ENCODE measurements at places on chromosomes 2 and 18.
A peak's percentile ranks its signal among the peaks of the same experiment; 100 is the strongest.

DNA sequence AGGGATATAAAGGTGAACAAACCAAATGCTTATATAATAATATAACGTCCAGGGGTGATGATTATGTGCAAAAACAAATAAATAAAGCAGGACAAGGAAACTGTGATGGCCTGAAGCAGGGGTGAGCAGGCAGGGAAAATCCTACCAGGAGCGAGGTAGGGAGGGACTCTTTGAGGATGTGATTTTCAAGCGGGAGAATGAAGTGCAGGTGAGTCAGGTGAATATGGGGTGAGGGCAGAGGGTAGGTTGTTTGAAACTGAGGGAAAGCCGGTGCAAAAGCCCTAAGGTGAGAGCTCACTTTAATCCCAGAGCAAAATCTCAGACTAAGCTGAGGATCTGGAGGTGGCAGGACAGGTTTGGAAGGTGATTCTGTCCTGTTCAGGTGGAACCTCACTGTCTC, 40.7 kb downstream of the CYP26B1 start:
- no peak for DNase-seq

GRCh38 chr2:87996570-87996969, 19.8 kb downstream of the RNU2-63P start:
- no peak for DNase-seq

DNA sequence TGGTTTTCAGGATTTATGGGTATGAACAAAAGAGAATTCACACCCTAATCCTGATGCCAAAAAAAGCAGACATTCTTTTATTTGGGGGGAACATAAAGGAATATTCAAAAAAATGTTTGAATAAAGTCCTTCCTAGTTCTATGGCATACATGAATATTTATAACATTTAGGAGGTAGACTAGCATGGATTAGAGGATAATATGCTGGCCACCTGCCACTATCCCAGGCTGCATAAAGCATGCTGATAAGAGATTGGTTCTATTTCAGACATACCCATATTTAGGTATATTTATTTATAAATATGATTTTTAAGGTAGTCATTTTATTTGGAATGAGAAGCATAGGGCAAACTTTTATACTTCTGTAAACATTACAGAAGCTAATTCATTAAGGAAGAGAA, 34.9 kb upstream of the MAP3K20 start:
- no peak for DNase-seq

GRCh38 chr18:80147418-80148325, 38.6 kb downstream of the ADNP2 start:
- peak; percentile 90 for DNase-seq

DNA sequence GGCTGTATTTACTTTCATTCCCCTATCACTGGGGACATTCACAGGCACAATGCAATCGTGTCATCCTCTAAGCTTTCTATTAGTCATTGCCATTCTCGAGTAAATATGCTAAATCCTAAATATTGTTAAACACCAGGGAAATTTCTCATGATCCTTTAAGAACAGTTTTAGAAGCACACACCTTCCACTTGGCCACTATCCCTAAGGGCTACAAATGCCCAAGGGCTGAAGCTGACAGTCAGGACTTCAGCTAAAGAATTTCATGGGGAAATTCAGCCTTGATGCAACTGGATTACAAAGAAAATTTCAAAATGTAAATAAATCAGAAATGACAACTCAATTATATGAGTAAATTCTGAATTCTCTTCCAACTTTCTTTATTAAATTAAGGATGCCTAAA, 163.1 kb upstream of the PID1 start:
- DNase-seq, result no peak

GRCh38 chr18:50707855-50708469, 111.9 kb downstream of the MRO start:
- DNase-seq, result no peak

- DNase-seq, result no peak
These were observed 189.4 kb upstream of the GLI2 start for GRCh38 chr2:120546048-120546864.

GRCh38 chr2:67260343-67261277, 136.5 kb upstream of the ETAA1 start:
- no peak for DNase-seq

DNA sequence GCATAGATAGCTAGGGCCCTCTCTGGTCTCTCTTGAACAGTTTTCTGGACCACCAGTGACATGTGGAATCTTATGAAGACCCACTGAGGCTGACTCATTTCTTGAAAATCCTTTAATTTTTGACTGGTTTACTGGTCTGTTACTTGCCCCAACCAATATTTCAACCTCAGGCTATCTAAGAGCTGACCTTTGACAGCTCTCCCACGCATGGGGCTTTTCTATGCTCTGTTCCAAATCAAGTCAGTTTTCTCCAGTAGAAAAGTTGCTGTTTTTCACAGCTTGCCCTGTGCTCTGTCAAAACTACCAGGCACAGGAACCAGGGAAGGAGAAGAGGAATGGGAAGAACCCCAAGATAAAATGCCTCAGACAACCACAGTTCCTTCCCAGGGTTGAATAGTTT, 46.0 kb upstream of the MTIF2 start:
- DNase-seq, result no peak

DNA sequence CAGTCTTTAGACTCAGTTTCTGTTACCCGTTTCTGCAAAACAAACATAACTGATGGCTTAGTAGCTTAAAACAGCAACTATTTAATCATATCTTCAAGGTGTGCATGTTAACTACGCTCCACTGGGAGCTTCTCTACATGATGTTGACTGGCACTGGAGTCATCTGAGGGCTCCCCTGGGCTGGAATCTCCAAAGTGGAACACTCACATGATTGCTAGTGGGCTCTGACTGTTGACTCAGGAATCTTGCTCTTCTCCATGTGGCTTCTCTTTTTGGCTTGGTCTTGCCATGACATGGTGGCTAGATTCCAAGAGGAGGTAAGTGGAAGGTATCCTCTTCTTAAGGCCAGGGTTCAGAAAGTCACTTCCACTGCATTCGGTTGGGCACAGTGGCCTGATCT, 160.8 kb downstream of the PMAIP1 start:
- DNase-seq, result no peak

DNA sequence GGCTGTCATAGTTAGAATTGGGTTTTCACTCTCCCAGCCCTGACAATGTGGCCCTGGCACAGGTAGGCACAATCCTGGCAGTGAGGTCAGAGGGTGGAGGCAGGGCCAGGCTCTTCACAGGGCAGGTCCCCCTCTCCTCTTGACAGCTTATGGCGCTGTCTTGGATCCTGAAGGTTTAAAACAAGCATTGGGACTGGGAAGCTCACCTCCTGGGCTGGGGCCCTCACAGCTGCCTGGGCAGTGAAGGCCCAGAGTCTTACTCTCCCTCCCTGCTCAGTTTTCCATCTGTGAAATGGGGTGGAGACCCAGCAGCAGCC, 23.3 kb downstream of the LBH start:
- no peak for DNase-seq

- no peak for DNase-seq
These were observed 95.9 kb upstream of the STON1 start for GRCh38 chr2:48434101-48434500.

DNA sequence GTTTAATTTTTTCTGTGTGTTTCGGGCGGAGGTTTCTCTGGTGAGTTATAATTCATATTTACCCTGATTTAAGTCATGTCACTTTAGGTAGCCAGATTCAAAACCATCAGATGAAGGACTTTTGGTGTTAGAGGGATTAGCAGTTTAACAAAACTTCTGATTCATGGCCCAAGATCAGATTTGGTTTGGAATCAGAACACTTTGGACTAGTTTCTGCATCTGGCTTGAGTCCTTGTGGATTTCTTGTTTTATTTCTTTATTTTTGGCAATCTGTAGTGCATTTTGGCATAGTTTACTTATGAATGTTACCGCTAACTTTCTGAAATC, 3.5 kb downstream of the NEDD4L start:
- DNase-seq, result no peak

GRCh38 chr2:237701859-237702390, 74.5 kb downstream of the LRRFIP1 start:
- DNase-seq, result no peak

- no peak for DNase-seq
These were observed 134.6 kb downstream of the TSN start for GRCh38 chr2:121890041-121890440.

GRCh38 chr2:69847068-69847828, 17.8 kb downstream of the GMCL1 start:
- DNase-seq, result no peak

- DNase-seq, result no peak
These were observed 152.6 kb upstream of the TTC39C start for GRCh38 chr18:23861805-23862470.

DNA sequence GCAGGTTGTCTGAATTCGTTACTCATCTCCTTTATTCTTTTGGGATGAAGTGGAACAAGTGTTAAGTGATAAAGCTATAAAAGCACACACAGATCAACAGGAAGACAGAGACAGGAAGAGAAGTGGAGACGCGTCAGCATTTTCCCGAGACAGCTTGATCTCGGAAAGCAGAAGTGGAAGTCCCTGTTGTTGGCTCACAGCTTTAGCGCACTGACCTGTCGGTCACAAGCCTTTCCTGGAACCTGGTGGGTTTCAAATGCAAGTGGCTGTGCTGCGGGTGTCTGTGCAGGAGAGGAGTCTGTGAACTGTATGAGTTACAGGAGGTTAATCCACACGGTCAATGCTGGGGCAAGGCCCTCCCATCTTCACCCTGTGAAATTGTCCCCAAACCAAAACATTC, 116.6 kb upstream of the PELI1 start:
- peak; percentile 94 for DNase-seq

DNA sequence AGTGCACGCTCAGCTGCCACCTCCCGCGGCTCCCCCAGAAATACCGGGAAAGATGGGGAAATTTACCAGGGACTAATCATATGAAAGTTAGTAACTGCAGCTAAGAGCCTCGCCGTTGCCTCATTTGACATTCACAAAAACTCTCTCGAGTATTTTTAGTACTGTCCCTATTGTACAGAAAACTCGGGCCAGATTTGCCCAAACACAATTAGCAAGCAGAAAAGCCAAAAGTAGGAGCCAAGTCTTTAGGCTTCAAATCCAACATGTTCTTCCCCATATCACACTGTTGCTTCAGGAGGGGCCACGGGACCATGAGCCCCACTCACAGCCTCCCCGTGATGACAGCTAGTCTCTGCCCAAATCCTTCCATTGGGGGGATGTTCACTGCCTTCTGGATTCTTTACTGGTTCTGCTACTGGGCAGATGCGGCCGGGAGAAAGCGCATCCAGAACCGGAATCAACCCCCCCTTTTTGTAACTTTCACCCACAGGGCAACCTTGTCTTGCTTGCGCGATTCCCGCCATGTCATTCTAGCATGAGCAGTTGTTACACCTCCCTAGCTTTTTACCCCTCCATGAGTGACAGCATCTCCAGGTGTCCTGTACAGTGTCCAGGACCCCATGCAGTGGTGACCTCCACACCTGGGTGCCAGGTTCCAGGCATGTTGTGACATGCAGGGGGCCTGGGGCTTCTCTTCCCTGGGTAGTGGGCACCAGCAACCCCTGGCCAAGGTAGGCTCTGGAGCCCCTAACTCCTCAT, 35.2 kb downstream of the CENPO start:
- no peak for DNase-seq

- DNase-seq, result no peak
These were observed 17.7 kb upstream of the AKAIN1 start for GRCh38 chr18:5214583-5215351.

GRCh38 chr2:122421775-122422174, 666.3 kb downstream of the TSN start:
- DNase-seq, result no peak

GRCh38 chr2:1627628-1628381, 116.5 kb downstream of the PXDN start:
- no peak for DNase-seq

DNA sequence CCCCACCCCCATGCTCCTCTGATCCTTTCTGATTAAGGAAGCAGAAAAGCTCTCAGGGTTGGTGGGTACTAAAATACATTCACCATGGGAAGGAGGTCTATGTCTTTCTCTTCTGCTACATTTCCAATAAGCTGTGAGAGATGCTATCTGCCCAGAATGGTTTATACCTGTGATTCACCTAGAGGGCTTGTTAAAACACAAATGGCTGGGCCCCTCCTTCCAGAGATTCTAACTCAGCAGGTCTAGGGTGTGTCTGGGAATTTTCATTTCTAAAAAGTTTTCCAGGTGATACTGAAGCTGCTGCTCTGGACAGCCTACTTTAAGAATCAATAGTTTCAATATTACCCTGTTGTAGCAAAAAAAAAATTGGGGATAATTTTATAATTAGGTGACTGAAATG, 772.2 kb upstream of the ZEB2 start:
- DNase-seq, result no peak

DNA sequence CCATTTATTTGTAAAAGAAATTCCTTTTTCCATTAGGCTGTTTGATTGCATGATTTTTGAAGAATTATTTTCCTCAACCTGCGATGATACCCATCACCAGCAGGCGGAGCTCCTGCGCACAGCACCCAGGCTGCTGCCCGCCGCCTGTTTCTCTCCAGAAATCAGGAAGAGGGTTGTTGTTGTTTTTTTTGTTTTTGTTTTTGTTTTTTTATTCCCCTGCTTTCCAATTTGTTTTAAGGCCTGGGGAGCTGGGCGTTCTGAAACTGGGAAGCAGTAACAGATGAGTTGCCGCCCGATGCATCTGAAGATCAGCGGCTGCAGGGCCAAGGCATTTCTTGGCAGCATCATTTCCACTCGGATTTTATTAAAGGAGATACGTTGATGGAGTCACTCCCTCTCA, 132.1 kb downstream of the MBP start:
- peak; percentile 53 for DNase-seq

DNA sequence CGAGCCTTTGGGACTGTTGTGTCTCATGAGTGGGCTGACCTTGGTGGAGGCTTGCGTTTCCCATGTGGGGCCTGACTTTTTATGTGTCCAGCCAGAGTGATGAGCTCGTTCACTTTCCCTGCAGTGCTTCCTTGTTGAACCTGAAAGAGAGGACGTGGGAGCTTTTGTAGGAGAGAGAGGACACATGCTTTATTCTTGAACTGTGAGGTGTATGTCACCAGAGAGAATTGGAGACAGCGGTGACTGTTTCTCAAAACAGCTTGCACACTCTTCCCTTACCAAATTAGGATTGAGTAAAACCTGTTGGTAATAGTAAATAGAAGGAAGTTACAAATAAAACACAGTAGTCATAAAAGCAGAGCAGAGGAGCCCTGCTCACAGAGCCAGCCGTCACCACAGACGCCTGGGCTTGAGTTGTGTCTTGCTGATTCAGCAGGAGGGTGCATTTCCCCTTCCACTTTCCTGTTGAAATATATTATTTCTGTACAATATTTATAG, 60.7 kb downstream of the INPP4A start:
- DNase-seq, result peak; percentile 85

DNA sequence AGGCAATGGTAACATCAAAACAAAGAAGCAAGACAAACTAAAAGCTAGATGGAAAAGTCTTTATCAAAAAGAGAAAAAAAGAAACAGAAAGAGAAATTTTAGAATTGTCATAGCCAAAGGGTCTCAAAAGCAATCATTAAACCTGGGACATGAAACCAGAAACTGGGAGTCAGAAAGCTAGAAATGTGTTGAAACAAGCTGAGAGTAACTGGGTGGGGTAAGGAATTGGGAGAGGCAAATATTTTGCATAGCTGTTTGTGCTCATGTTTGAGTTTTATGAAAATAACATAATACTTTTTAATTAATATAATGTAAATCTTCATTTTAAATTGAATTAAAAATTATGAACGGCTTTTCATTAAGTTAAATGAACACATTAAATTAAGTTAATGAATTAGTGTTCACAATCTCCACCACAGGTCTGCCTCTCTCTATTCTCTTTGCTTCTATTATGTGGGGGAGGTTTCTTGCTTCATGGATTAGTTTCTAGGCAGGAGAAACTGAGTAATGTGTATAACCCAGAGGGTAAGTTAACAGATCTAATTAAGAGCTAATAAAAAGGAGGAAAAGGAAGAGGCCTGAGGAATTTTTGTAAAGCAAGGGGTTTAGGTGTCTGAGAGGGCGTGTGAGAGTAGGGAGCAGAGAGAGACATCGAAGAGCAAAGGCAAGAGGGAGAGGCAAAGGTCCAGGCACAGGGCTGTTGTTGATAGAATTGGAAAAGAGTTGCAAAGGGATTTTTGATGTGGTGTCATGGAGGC, 20.0 kb upstream of the SERPINB2 start:
- DNase-seq, result no peak
